ENCODE measurements at places on chromosomes 2 and 18.

DNA sequence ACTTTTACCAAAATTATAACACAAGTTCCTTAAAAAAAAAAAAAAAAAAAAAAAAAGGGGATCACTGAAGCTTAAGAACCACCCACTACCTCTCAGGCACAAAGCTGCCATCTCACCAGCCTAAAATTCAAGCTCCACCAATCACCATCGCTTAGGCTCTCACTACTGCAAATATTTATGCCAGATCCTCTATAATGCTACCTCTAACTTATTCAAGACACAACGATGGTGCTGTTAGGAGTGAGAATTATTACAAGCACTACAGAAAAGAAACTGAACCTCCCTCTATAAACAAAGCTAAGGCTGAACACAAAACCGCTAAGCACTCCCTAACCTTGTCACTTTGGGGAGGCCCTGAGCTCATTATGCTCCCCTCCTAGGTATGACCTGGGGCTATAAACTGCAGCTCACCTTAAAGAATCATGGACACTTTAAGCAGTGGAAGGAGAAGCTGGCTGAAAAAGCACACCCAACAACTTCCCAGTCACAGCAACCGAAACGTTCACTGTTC, 3.6 kb downstream of the FZD5 start:
- DNase-seq: no peak

DNA sequence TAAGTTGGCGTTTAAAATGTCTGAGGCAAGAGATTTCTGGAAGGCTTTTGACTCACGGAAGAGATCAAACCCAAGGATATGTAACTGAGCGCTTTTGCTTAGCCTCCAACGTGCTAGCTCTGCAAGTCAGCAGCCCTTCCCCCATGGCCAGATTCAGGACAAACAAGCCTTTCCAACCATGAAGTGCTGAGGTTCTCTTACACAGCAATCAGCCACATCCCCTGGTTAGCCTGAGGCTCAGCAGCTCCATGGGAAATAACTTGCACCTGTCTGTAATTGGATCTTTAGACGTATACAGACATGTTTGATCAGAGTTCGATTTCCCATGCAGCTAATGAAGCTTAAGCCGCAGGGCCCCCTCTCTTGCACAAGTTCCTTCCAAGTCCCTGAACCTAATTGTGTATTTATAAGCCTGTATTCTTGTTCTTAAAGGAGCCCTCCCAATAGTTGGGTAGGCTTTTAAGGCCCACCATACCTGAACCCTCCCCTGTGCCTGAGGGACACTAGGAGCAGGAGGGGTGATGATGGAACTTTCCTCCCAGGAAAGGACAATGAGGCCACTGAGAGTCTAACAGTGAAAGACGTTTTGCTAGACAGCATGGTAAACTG, 2.1 kb upstream of the TMEM131 start:
- DNase-seq: no peak

DNA sequence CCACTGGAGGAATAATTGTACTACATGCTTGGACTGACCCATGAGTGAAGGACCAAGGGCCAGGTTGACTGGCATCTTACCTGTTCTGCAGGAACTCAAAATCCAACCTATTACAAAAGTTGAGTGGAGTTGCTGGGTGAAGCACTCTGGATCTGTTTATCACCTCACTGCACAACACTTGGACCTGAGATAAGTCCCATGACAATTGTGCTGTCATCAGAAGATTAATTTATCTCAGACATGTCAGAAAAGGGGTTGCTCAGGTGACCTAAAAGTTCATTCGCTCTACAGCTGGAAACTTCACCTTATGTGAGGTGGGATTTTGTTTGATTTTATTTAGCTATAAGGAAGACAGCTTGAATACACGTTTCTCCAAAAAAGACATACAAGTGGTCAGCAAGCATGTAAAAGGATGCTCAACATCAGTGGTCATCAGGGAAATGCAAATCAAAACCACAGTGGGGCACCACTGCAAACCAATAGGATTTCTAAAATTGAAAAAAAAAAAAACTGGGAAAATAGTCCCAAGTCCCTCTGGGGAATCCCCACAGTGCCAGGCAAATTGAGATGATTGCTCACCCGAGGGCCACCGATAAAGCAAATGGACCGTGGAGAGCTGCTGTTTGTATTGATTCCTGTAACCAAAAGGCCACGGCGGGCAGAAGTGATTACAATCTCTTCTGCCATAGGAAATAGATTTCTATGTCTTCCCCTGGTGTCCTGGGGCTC, 65.8 kb upstream of the SLC35F5 start:
- DNase-seq: no peak

- DNase-seq: no peak
These were observed 58.1 kb downstream of the AGAP1 start for GRCh38 chr2:235551965-235552364.

- DNase-seq: no peak
These were observed 214.6 kb downstream of the TRIB2 start for GRCh38 chr2:12931186-12931844.

DNA sequence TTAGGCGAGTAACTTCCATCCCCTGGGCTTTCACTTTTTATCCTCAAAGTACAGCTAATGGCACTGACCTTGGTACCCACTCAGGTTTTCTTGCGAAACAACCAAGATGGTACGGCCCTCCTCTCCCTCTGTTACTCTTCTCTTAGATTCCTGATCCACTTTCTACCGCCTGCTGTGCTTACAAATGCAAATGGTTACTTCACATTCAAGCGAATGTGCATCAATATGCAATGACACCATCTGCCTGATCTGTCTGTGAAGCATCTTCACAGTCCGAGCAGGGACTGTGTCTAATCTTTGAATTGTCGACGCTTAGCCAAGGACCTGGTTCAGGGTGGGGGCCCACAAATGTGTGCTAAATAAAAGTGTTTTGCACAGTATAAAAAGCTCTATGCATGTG, 112.2 kb downstream of the TRIB2 start:
- no peak for DNase-seq

GRCh38 chr2:241804326-241805229, 4.4 kb upstream of the NEU4 start:
- no peak for DNase-seq

DNA sequence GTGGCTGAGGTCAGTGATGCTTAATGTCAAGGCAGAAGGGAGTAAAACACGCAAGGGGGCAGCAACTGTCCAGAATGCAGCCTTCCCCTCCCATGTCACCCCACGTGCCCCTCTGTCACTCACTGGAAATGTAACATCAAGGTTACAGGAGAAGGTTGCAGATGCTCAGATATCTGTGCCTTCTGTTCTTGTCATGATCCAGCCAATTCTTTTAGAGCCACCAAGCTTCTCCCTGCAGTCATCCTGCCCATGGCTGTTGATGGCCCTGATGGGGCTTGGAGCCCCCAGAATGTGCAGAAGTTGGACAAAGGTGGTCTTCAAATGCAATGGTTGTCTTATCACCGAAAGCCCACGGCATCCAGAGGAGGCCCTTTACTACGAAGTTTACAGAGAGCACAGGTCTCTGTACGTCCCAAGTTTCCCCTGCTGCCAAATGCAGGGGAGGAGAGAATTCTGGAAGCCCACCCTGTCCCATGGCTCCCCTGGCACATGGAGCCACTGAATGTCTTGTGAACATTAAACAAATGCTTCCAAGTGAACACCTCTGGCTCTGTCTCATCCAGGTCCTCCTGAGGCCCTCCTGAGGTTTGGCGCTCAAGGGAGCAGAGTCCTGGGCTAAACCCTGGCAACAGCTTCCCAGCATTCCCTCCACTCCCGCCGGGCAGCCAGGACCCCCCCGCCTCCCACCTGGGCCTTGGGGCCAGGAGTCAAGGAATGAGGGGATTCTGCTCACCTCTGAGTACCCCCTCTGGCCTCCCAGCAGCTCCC, 4.5 kb upstream of the GPR55 start:
- DNase-seq: no peak

DNA sequence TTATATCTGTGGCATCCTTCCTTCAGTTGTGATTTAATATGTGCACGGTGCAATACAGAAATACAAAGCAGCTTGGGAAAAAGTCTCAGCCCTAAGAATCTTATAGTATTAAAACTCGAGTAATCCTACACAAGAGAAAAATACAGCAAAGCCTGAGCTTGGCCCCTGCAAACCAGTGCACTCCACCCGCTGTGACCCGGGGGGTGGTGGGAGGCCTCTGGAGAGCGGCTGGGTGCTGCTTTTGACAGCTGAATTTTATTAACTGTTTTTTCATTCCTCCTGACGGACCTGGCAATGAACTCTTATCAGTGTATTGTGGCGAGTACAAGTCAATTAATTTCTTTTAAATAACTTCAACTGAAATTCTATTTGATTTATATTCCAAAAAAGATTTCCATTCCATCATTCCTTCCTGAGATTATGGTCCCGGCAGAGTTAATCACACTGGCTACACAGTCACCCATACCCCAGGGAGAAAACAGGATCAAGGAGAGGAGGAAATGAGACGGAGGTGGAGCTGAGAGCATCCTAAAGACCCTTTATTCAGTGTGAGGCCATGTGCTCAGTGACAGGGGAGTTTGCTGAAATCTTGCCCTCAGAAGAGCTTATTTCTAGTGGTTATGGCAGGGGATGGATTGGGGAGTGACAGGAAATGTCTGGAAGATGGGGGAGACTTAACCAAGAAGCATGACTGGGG, 124.8 kb downstream of the KLHL29 start:
- DNase-seq: no peak

DNA sequence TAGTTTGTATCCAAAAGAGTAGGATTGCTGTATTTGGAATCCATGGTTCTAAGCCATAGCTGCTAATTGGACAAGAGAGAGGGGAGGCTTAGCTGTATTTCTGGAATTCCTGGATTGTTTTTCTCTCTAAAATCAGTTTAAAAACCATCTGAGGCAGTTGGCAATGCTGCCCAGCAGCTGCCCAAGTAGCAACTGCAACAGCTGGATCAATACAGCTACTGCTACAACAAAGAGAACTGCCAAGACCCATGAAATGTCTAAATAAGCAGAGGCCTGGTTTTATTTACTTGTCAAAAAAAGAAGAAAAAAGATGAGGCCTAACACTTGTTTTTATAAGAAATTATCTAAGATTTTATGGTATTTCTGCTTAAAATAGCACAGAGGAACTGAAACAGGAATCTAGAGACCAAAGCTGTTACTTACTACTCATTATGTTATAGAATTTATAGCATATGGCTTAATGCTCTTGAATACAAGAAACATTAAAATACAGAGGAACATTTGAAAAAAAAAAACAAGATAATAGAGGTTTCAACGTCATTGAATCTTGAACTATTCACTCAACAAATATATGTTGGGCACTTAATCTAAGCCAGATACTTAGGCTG, 39.1 kb downstream of the TMEFF2 start:
- DNase-seq: no peak

DNA sequence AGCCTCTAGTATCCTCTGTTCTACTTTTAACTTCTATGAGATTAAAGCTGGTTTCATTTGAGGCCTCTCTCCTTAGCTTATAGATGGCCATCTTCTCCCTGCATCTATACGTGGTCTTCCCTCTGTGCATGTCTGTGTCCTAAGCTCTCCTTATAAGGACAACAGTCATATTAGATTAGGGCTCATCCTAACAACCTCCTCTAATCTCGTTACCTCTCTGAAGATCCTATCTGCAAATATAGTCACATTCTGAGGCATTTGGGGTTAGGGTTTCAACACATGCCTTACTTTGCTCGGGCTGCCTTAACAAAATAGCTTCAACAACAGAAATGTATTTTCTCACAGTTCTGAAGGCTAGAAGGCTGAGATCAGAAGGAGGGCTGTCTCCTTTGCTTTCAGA, 11.6 kb upstream of the APOB start:
- DNase-seq: no peak

DNA sequence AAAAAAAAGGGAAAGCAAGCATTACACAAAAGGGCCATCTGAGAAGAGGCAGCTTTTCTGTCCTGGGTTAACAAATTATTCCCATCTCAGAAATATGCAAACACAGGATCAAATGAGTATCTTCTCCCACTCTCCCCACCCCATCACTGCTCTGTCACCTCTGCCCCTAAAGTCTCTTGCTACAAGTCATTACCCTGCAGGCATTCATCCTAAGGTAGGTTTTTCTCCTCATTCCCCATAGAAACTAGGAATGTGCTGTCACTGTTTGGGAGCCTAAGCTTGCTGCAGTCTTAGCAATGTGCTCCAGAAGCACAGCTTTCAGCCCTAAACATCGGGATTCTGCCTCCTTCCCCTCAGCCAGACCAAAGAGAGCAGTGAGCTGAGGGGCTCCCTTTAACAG, 3.6 kb downstream of the LRRTM1 start:
- no peak for DNase-seq

DNA sequence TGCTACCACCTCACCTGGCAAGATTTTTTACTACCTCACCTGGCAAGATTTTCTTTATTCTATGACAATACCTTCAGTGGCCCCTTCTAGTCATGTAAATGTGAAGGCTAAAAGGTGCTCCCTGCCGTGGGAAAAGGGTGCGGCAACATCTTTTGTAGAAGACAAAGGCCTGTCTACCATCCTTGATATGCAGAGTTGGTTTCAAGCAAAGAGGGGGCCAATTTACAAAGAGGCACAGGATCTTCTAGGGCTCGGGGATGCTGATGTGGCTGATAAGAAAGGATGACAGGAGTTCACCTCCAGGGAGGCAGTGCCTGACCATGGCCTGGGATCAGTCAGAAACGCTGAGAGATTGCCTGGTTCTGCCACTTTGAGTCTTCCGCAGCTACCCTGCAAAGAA, 165.4 kb upstream of the SLC1A4 start:
- no peak for DNase-seq

- DNase-seq: no peak
These were observed 9.2 kb downstream of the SLC66A2 start for GRCh38 chr18:79942211-79942610.

GRCh38 chr2:227043981-227044380, 120.0 kb downstream of the COL4A4 start:
- no peak for DNase-seq

- DNase-seq: no peak
These were observed 124.1 kb upstream of the SLC38A11 start for GRCh38 chr2:165079432-165079831.

DNA sequence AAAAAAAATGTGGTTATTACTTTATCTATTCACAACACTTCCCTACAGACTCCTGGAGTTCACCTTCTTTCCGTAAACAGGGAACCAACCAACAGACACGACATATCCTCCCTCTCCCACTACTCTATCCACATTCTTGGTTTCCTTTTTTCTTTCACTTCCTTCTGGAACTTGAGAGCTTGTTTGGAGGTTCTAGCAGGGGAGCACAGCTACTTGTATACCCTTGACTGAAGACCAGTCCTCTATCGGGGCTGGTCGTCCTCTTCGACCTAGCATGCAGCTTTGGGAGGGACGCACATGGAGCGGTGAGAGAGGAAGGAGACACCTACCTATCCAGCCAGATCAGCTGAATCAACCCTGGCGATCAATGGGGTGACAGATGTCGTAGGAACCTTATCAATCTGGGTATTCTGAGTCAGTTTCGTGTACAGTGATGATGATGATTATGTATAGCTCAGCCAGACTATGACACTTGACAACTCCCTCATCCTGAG, 43.5 kb upstream of the MSH2 start:
- DNase-seq: no peak
